ENCODE measurements at places on chromosomes 5 and 9.

DNA sequence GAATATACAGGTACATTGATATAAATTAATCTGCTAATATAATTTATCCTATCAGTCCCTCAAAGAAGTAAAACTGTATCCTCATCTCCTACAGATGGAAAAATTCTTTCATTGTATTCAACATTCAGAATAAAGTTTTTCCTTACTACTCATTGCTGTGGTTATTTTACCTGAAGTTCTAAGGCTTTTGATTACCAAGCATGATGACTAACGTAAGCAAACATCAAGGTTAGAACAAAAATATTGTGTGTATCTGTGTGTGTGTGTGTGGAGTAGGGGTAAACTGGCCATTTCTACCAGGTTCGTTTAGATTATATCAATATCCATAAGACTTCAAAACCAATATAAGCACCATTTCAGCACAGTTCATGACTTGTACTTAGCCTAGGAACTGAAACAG lies 560.7 kb upstream of the TRPC7 start:
- no peak for DNase-seq

GRCh38 chr9:27431543-27432147 lies 92.4 kb upstream of the IFNK start:
- no peak for DNase-seq

DNA sequence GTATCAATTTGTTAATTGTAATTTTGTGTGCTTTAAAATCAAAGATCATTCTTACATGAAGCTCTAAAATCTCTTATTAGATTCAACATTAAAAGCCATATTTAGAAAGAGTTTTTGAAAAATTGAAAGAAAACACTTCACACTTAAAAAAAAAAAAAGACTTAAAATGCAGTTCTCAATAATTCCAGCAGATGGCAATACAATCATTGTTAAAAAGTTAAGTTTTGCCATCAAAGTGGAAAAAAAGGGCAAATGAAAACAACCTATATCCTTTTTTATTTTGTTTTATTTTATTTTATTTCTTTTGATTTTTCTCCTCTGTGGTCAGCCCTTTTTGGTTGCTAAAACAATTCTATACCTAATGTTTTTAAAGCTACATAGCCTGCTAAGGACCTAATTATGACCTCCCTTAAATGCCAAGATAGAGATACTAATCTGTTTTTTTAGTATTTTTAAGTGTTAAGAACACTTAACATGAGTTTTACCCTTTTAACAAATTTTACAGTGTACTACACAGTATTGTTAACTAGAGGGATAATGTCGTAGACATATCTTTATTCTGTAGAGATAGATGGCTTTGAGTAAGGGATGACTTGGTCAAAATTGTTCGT lies 154.2 kb upstream of the DAB2 start:
- DNase-seq = no peak

DNA sequence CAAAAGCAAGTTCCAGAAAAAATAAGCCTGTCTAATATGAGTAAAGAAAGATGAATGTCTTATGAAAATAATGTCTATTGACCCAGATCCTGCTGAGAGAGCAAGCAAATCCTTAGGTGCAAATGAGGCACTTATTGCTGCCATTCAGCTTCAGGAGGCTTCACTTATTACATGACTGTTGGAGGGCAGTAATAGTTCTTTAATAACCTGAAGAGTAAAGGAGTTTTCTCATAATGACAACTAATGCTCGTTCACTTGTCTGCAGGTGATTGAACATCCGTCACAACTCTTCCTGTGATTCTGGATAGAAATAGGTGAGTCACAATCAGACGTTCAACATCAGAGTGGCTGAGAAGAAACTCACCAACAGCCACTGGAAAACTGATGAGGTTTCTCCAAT lies 58.3 kb downstream of the SPOCK1 start:
- no peak for DNase-seq

GRCh38 chr5:151250346-151251000 lies 2.5 kb upstream of the GM2A start:
- DNase-seq = no peak

DNA sequence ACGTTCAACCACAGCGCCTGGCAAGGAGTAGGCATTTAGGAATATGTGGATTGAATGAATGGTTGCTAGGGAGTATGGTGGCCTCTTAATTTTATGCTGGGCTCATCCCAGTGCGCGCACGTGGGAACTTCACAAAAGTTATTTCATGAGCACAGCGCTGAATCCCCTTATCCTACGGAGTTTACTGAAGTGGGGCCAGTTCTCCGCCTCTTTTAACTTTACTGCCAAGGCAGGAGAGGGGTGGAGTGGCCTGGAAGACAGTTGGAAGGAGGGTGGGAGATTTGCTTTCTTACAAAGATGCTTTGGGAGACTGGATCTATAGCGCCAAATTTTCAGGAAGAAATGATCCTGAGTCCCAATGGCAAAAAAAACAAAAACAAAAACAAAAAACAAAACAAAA lies 326.5 kb downstream of the SH3GL2 start:
- DNase-seq = no peak

- DNase-seq = no peak
These were observed 186.1 kb downstream of the C9orf152 start for GRCh38 chr9:110021891-110022290.

DNA sequence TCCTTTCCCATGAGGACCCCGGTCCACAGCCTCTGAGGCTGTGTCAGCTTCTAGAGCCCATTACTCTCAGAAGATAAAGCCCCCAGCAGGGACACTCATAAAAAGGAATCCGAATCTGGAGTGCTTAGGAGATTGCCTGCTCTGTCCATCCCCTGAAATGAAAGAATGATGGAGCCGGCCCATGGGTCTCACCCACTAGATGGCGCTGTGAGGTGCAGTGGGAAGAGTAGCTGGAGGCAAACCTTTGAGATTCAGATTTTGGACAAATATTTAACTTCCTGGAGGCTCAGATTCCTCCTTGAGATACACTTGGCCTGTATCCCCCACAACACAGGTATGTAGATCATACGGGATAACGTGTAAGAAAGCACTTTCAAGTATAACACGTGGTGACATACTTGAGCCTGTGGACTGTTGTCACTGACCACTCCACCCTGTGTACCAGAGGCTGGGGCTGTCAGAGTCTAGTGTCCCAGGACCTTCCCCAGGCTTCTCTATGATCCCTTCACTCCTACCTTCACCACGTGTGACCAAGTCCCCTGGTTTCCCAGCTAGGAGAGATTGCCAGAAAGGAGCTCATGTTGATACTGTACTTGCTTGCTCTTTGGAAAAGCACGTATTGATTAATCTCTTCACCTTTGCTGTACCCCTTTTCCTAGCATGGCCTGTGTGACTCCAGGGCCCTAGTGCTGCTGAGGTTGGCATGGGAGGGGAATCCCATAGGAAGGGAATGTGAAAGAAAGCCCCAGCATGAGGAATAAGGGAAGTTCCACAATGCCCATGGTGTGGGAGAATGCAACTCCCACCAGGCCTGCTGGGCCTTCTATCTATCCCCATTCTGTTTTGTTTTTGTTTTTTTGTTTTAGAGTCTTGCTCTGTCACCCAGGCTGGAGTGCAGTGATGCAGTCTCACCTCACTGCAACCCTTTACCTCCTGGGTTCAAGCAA lies 32.1 kb downstream of the TRMO start:
- DNase-seq = peak; percentile 30

Measured in KG1 (cell line).